Osteoblast (primary cell): ENCODE measurements at places on chromosomes 1 and 21. TPM values are rescaled to one million over a fixed set of nuclear protein-coding genes. Genes with fewer than 3 reads are reported as not detected.

DNA sequence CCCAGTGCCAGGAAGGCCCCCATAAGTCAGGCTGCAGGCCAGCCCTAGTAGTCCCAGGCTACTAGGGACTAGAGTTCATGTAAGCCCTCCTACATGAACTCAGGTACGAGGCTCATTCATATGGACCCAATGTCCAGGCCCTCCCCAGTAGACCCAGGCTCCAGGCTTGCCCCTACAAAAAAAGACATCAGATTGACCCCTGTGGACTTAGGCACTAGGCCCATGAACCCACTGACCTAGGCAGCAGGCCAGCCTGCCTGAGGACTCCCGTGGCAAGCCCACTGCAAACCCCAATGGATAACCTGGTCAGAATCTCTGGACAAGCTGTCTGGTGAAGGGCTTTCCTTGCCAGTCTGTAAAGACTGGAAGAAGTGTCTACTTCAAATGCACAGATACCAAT, 51.2 kb downstream of the TNNI3K start:
- no peak for DNase-seq

OR2T33 gene
- not detected in 2 replicates for total RNA-seq

GRCh38 chr21:33067043-33067442, 2.9 kb upstream of the OLIG1 start:
- DNase-seq: no peak

GRCh38 chr1:171372418-171373084, 58.6 kb downstream of the FMO4 start:
- no peak for DNase-seq

- DNase-seq: no peak
Measured at GRCh38 chr1:245549996-245550719, 395.4 kb downstream of the KIF26B start.

GPR3 gene
- total RNA-seq: under 0.01 and 0.36 TPM in 2 replicates

GRCh38 chr1:78833491-78833890, 173.0 kb downstream of the ADGRL4 start:
- DNase-seq: peak; percentile 52

DNA sequence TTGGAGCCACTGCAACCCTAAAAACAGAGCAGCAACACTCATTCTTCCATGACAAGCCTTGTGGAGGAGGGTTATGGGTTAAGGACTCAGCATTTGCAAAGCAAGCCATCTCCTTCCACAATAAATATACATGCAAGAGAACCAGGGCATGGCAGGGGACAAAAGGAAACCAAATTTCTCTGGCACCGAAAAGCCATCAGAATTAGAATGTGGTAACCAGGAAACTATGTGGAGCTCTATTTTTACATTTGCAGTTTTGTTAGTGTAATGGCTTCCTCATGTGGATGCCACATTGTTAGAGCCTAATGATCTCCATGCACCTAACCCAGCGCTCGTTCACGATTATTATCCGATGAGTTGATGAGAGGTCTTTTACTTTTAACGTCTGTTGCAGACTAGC, 91.7 kb downstream of the NAV1 start:
- peak; percentile 76 for DNase-seq

DNA sequence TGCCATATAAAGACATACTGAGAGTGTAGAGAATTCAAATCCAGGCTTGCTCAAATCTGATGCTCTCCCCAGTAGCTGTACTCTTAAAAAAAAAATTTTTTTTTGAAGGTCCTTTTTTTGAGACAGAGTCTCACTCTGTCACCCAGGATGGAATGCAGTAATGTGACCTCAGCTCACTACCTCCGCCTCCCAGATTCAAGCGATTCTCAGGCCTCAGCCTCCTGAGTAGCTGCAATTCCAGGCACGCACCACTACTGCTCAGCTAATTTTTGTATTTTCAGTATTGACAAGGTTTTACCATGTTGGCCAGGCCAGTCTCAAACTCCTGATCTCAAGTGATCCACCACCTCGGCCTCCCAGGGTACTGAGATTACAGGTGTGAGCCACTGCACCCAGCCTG, 28.7 kb downstream of the STYXL2 start:
- no peak for DNase-seq

DNA sequence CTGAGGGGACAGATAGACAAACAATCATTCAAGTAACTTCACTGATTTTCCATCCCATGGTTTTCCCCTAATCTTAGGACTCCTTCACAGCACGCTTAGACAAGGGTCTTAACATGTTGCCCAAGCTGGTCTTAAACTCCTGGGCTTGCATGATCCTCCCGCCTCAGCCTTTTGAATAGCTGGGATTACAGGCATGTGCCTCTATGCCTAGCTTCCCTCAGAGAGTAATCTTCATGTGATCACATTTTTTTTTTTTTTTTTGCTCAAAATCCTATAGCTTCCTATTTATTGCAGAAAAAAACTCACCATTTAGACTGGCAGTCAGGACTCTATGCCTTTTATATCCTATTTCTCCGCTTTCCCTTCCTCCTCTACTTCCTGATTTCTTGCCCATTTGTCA, 90.4 kb upstream of the DPH5 start:
- DNase-seq: no peak

DTL gene
- 2.9 and 3.2 TPM in 2 replicates for total RNA-seq

DNA sequence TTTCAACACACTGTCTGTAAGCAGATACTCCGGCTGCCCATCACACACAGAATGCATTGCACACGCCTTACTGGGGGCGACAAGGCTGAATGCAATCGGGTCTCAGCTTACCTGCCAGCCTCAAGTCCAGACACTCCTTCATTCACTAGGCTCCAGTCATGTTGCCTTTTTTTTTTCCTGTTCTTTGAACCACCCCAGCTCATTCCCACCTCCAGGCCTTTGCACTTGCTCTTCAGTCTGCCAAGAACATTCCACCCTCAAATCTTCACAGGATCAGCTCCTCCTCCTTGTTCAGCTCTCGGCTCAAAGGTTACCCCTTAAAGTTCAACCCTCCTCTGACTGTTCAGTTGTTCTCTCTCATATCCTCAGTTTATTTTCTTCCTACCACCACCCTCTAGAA, 181.9 kb upstream of the ESRRG start:
- no peak for DNase-seq

GSTM1 gene
- total RNA-seq: not detected in 2 replicates

DNA sequence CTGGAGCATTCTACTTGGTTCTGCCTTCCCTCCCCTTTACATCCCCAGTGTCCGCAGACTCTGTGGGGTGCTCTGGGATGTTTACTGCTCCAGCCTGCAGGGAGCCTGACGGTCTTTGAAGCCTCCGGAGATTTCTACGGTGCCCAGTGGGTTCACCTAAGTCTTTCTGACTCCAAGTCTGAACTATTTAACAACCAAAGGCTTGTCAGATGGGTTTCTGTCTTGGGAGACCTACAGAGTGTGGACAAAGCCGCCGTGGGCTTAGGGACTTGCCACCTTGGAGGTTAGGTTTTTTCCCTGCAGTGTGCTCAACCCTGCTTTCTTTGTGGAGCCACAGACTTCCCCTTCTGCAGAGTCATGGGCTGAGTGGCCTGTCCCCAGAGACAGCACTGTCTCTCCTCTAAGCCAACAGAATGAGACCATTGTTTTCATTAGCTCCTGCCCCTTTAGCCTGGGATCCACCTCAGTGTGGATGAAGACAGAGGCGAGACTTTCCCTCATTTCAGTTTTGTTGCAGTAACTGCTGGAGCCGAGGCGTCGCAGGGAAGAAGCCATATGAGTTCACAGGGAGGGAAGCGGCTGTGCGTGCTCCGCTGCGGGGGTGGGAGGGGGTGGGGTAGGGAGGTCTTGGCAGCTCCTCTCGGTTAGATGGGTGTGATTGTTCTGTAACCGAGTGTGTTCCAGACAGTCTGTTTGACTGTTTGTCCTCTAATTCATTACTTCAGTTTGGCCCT, 120.7 kb downstream of the CNIH3 start:
- peak; percentile 87 for DNase-seq

DPM3 gene
- total RNA-seq: 15.9 and 34.4 TPM in 2 replicates

- no peak for DNase-seq
Measured at GRCh38 chr1:29057700-29058099, 66.0 kb downstream of the TMEM200B start.

DNA sequence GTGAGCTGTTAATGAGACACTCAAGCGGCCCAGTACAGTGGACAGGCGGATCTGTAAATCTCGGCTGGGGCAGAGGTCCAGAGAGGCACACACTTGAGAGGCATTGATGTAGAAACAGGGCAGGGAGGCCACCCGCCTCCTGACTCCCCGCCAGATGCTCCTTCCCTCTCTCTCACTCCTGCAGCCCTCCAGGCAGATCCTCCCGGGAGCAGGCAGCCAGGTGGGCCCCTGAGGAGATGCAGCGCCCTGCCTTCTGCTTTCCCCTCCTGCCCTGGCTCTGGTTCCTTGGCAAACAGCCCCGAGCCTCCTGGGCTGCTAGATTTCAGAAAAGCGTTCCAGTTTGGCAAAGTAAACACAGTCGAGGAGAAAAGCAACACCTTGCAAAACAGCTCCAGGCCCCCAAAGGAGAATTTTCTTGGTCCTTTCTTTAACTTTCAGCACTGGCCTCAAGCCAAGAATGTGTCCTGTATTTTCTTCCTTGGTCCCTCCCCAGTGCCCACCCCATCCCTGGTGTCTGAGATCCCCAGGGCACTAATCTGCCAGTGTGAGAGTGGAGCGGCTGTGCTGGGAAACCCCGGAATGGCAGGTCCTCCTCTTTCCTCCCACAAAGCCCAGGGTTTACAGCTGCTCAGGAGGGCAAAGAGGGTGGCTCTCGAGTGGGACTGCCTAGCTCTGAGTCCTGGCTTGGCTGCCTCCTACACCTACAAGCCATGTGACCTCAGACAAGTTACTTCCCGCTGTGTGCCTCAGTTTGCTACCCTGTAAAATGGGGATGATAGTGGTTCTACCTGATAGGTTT, 29.4 kb upstream of the IFNLR1 start:
- DNase-seq: no peak

ERG gene
- 0.29 and 1.1 TPM in 2 replicates for total RNA-seq
